NCI-H187 treated with DMSO at 0.1 percent for 48 hours (cell line): ENCODE measurements at places on chromosomes 4 and X.

GRCh38 chr4:172857026-172857425, 311.6 kb upstream of the GALNT7 start:
- no peak for DNase-seq

DNA sequence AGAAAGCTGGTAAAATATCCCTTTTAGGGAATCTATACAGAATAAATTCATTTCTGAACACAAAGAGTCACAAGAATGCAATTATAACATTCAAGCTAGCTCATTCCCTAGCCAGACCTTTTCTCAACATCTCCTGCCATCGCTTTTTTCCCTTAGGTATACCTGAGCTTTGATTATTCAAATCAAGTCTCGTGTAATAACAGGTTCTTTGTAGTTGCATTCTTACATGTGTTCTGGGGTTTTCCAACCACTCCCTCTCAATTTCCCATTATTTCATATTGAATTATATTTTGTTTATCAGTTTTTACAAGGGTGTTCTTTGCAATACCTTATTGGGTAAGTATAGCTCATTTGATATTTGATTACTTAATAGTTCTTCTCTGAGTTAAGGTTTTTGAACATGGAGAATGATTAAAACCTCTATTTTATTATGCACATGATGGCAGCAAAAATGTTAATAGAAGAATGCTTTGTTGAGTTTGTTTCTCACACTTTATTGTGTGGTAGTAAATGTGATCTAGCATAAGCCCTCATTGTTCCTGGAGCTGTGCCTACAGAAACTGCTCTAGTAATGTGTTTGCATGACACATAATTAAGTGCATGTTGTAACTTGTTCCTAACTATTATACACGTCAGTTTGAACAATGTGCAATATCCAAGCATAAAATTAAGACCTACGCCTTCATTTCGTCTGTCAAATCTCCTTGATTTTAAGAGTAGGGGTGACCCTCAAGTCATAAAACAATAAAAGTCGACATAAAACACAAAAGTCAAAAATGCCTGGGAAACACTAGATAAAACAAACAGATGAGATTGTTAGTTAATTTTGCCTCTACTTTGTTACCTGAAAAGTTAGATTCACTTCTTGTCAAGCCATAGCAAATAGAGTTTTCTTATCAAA, 124.0 kb upstream of the POF1B start:
- DNase-seq: no peak

DNA sequence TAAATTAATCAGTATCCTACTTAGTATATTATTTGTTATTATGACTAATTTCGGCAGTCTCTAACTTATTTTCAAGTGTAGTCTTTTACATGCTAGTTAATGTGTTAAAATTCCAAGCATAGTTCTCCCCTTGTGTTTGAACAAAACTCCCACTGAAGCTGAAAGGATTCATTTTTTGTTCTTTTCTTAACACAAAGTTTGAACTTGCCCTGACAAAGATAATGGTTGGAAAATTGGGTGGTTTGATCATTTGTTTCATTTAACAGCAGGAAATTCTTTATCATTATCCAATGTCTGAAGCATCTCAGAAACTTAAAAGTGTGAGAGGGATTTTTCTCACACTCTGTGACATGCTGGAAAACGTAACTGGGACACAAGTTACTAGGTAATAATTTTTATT, 36.0 kb downstream of the INTU start:
- no peak for DNase-seq

DNA sequence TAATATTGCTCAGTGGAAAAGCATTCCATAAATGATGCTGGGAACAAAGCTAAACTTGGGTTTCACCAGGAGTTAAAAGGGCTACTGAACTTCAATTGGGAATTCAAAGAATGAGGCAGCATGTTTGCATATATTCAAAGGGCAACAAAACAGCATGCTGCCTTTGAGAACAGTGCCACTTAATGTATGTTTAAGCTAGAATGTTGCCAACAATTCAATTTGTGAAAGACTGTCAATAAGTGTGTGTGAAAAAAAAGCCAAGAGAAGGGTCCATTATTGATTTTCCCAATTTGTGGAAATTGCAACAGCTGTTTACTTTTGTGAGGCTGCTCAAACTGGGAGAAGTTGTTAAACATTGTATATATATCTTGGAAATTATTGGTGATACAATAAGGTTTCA, 701.9 kb upstream of the ACTRT1 start:
- DNase-seq: no peak

- no peak for DNase-seq
These were observed 556.8 kb upstream of the PCDH10 start for GRCh38 chr4:132592340-132592739.

GRCh38 chr4:16157609-16158503, 68.4 kb downstream of the TAPT1 start:
- DNase-seq: peak; percentile 28

DNA sequence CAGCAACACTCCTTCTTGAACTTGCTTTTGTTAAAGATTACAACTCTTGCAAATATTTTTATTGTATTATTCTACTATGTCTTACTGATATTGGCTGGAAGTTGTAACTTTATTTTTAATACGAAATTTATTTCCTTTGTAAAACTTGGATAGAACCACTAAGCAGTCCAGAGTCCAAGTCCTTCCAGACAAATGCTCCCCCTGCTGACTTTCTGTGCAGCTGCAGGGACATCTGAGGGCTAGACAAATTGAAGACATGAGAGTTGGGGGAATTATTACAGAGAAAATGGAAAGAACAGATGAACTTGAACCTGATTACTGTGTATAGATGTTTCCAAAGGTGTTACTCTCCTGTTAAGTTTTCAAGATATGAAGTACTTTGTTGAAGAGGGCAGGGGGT, 238.8 kb downstream of the GRIA3 start:
- DNase-seq: no peak

- no peak for DNase-seq
These were observed 88.8 kb downstream of the DGKK start for GRCh38 chrX:50381729-50382415.

DNA sequence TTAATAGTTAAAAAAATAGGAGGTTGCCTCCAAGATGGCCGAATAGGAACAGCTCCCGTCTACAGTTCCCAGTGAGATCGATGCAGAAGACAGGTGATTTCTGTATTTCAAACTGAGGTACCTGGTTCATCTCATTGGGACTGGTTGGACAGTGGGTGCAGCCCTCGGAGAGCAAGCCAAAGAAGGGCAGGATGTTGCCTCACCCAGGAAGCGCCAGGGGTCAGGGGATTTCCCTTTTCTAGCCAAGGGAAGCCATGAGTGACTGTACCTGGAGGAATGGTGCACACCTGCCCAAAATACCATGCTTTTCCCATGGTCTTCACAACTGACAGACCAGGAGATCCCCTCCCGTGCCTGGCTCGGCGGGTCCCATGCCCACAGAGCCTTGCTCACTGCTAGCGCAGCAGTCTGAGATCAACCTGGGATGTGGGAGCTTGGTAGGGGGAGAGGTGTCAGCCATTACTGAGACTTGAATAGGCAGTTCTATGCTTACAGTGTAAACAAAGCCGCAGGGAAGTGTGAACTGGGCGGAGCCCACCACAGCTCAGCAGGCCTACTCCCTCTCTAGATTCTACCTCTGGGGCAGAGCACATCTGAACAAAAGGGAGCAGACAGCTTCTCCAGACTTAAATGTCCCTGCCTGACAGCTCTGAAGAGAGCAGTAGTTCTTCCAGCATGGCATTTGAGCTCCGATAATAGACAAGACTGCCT, 47.5 kb downstream of the PPA2 start:
- no peak for DNase-seq

GRCh38 chr4:41399231-41399630, 138.7 kb upstream of the LIMCH1 start:
- DNase-seq: no peak

DNA sequence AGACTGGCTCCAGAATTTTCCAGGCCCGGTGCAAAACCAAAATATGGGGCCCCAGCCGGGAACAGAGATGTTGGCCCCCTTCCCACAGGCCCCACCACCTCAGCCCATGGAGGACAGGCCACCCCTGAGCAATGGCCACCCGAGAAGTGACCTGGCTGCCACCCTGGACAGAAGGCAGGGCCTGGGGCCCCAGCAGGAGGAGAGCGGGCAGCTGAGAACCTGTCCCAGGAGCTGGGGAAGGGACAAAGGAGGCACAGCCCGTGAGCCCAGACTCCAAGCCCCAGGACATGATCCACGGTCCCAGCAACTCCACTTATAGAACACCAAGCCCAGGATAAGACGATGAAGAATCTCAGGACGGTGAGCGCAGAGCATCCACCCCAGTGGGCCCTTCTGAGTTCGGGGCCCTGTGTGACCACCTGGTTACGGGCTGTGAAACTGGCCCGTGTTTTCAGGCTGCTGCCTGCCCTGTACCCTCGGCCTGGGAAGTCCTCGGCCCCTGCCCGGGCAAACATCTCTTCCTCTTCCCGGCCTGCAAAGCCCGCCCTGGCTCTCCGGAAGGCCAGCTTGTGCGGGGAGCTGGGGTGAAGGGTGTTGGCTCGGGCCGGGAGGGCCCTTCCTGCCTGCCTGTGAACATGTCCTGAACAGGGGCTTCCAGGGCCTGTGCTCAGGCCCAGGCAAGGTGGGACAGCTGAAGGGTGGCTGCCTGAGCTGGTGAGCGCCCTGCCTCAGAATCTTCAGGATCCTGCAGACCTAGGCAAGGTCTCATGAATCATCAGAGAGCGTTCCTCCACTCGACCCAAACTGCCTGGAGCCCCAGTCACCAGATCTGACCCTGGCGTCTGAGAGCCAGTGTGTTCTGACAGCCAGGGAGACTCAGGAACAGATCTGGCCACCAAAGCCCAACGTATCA, 47.0 kb upstream of the MAN2B2 start:
- DNase-seq: no peak

- no peak for DNase-seq
These were observed 1024.0 kb upstream of the SLIT2 start for GRCh38 chr4:19227701-19228100.

DNA sequence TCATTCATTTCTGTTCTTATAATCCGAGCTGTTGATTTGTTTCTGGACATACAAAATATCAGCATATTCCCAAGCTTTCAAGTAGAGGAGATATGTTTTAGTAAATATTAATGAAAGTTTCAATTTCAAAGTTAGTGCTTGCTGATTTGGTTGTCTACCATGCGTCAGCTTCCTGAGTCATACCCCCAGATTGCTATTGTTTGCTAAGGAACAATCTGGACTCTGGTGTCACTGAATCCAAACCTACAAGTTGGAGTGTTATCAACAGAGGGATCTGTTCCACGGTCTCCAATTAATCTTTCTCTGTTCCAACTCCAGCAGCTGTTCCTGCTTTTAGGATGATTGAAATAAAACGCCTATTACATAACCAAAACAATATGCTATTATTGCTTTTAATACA, 96.1 kb upstream of the FAM9A start:
- no peak for DNase-seq

- DNase-seq: no peak
These were observed 59.7 kb upstream of the MTM1 start for GRCh38 chrX:150508451-150509367.

DNA sequence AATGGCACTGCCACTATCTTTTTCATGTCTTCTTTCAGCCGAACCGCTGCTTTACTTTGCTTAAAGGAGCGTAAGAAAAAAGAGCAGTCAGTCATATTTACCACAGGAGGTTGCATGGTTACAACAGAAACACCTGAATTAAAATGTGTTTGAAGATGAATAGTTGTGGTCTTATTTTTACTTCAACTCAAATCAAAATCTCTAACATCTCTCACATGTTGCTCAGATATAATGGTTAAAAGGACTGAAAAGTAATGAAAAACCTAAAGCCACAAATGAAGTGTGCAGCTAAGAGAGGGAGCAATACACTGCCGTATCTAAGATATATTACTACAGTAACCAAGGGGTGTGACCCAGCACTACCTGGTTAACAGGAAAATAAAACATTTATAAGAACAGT, 27.4 kb downstream of the FAM13A start:
- DNase-seq: no peak

GRCh38 chr4:139337612-139338011, 35.3 kb upstream of the NDUFC1 start:
- DNase-seq: no peak

GRCh38 chrX:107691024-107691448, 62.7 kb downstream of the PRPS1 start:
- DNase-seq: no peak

DNA sequence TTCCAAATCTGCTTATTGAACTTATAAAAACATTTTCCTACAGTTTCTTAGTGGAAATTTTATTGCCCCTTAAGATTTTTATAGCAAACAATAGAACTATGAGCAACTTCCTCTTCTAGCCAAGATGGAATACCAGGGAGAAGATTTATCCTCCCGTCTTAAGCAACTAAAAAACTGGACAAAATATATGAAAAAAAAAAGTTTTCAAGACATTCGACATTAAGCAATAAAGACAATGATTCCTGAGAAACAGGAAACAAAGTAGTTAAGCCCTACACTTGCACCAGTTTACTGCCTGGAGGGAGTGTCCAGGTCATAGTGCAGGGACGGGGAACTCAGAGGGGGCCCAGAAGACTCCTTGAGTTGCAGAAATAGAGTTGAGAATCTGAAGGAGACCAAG, 516.1 kb upstream of the DIPK2B start:
- no peak for DNase-seq

- no peak for DNase-seq
These were observed 2.1 kb downstream of the C4orf54 start for GRCh38 chr4:99655308-99656081.

GRCh38 chr4:84877051-84877833, 89.2 kb downstream of the WDFY3 start:
- DNase-seq: no peak

DNA sequence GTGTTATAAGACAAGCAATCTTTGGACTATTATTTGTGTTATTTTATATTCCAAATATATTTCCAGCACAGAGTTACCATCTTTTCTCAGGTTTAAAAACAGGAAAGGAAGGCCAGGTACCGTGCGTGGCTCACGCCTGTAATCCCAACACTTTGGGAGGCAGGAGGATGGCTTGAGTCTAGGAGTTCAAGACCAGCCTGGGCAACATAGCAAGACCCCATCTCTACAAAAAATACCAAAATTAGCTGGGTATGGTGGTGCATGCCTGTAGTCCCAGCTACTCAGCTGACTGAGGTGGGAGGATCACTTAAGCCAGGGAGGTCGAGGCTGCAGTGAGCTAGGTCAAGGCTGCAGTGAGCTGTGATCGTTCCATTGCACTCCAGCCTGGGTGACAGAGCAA, 140.0 kb downstream of the POLA1 start:
- DNase-seq: no peak
